ENCODE measurements at places on chromosomes 7 and 10.

- no peak for DNase-seq
These were observed 40.1 kb downstream of the RBM33 start for GRCh38 chr7:155684543-155684942.

DNA sequence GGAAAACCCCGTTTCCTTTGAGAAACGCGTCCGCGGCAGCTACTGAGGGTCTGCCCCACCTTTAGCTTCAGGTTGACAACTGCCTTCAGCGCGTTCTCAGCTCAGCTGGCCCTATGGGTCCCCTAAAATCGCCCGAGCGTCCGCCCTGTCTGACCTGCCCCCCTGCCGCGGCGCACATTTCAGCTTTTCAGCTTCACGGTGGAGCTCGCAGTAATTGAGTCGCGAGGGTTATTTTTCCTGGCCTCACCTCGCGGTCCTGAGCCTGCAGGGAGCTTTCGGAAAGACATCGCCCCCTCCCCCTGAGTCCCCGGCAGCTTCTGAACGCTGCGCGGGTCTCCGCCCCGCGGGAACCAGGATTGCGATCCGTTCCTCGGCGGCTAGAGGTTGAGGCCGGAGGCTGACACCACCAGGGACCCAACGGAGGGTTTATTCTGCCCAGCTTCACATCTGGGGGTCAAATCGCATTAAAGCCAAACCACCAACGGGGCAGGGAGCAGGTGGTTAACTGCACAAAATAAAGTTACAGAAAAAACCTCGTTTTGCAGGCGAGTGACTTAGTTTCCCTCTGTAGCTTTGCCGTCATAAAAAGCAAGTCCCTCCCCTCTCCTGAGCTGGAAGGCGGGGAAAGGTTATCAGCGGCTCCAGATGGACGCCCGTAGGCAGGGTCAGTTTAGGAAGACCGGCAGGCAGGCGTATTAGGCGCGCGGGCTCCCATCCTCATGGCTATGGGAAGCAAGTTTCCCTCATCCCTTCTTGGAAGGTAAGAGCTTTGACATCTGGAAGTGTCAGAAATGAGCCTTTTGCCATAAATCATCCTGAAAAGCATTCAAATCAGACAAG, 11.0 kb downstream of the TWIST1 start:
- peak; percentile 54 for DNase-seq

- DNase-seq: no peak
These were observed 109.3 kb upstream of the HPS1 start for GRCh38 chr10:98556061-98556460.

DNA sequence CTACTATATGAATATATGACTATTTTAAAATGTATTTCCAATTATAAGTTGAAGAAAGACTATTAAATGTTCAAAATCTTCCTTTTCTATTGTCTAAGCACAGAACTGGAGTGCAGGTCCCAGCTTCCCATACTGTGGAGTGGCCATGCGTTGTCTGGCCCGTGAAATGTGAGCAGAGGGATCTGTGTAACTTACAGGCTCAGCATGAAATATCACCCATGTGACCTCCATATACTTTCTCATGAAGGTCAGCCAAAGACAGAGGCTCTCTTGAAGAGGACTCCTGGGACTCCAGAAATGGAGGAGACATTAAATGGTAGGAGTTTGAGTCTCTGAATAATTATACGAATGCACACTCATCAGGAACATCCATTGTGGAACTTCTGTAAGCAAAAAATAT, 92.4 kb upstream of the CAV2 start:
- no peak for DNase-seq

DNA sequence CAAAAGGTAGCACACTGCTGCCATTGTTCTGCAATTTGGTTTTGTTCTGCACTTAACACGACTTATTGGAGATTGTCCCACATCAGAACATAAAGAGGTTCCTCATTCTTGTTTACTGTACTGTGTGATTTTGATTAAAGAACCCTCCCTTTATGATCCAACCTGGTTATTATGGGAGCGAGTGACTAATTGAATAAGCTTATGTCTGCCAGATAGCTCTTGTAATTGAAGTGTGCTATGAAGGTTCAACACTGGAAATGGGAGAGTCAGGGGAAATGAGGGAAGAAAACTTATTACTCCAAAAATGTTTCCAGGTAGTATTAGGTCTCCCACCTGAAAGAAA, 33.9 kb downstream of the CASP7 start:
- no peak for DNase-seq

DNA sequence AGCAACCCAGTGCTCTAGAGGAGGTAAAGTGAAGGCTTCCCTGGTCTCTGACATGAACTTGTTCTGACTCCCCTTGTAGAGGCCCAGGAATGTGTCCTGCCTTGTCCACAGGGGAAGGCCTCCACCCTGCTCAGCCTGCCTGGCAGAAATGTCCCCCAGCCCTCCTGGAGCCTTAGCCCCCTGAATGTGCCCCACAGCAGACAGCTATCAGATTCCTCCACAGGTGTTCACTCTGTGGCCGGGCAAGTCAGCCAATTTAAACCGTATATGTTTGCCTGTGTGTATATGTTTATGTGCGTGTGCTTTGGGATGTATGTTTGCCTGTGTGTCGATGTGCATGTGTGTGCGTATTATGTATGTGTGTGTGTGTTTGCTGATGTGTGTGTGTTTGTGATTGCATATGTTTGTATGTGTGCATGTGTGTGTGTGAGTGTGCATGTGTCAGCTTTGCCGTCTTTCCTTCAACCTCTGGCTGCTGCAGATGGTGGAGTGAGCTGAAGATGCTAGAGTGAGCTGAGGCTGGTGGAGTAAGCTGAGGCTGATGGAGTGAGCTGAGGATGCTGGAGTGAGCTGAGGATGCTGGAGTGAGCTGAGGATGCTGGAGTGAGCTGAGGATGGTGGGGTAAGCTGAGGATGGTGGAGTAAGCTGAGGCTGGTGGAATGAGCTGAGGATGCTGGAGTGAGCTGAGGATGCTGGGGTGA, 68.9 kb upstream of the ANTXRL start:
- DNase-seq: peak; percentile 36

- DNase-seq: no peak
These were observed 152.5 kb downstream of the PPP1R9A start for GRCh38 chr7:95059842-95060313.

DNA sequence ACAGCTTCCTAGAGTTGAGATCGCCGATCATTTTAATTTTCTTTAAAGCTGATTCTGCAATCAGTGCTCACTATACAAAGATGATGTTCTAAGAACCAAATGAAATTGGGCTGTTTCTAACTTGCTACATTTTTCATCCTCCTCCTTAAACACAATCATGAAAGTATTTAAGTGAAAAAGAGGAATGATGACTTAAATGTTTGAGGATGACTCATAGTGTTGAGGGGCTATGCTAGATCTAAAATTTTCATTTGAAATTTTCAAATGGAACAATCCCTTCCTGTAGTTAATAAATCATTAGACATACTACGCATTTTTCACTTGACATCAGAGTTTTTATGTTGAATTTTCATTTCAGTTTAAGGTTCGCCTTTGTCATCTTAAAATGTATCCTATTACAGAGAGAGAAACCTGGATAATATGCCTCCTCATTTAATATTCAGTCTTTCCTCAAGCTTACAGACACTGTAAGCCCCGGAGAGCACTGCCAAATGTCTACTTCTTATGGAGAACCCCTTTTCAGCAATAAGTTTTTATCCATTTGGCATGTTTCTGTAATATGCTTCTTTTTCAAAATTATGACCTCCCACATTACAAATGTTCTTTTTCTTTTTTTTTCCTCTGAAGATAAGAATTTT, 499.6 kb downstream of the MAGI2 start:
- DNase-seq: no peak

- no peak for DNase-seq
These were observed 12.7 kb upstream of the KLF6 start for GRCh38 chr10:3797750-3798149.

DNA sequence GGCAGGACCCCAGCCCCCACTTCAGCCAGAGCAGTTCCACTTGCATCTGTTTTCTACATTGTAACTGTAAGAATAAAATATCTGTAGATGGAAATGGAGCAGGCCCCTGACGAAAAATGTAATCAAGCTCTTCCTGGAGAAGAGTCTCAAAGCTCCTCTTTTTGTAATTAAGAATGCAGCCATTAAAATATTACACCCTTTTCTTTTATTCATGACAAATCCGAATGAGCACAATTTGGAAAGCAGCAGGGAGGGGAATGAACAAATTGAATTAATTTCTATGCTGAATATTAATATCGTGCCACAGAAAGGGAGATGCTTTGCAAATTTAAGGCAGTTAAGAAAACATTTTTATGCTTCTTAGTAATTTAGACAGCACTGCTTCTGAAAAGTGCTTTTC, 24.8 kb upstream of the CAPZA2 start:
- DNase-seq: no peak

DNA sequence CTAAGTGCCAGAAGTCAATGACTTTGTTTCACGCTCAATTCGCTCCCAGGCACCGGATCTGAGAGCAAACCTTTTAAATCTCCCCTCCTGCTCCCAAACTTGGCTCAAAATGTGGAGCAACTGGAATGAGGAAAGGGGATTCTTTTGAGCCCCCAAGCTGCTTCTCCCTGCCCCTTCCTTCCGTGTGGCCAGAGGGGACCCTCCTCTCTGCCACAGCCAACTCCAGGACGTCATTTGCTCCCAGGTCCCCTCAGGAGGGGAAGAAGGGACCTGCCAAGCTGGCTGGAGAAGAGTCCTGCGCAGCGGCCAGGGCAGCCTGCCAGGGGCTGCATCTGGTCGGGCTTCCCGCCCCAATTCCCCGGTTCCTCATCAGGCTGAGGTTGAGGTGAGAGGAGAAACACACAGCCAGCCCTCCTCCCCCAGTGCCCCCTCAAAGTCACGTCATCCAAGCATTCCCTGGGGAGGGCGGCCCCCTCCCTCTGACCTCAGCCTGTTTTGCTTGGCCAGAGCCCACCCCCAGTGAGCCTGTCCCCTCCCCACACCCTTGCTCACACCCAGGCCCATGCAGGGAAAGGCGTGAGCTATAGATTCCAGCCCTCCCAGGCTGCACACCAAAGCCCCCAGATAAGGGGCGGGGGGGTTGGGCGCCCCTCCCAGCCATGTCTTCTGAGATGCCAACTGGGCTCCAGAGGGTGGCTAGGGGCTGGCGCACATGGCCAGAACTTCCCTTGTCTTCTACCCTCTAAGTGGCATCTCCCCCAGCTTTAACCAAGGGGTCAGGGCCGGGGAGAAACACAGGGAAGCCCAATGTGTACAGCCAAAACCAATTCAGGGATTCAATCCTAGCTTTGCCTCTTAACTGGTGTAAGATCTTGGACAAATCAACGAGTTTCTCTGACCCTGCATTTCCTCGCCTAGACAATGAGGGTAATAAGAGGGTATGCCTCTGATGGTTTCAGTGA, 35.0 kb downstream of the SH3PXD2A start:
- peak; percentile 77 for DNase-seq

DNA sequence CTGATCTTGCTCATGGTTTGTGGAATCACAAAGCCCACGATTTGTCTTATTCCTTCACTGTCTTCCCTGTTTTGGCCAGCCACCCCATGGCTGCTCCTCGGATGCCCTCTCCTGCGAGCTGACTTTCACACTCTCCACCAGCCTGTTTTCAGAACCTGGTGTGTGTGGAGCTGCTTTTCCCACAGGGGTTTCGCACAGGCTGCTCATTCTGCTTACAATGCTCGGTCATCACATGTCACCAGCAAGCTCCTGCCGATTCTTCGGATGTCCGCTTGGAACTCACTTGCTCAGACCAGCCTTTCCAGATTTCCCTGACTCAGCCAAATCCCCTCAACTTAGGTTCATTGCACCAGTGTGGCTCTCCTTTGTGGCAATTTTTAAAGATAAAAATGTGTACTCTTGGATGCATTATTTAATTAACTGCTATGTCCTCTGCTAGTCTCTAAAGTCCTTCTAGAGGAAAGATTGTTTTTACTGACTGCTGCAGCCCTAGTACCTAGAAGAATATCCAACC, 1018.6 kb upstream of the LRRTM3 start:
- DNase-seq: no peak

GRCh38 chr7:143410521-143411004, 1.9 kb upstream of the EPHA1 start:
- DNase-seq: no peak

DNA sequence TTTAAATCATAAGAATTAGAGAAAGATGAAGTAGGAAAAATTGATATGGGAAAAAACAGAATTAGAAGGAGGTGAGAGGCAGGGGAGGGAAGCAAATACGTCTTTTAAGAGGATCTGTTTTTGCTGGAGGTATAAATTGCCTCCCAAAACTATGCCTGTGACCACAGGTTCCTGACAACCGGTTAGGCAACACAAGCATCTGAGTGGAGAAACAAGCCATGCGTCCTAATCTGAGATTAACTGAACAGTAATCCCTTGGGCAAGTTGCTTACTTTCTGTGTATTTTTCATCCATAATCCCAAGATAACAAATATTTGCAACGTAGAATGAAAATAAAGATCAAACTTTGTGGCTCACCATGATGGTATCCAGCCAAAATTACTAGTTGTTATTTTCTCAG, 149.2 kb downstream of the C1GALT1 start:
- no peak for DNase-seq

GRCh38 chr10:31319602-31320549, 860 bp downstream of the ZEB1 start:
- peak; percentile 90 for DNase-seq

GRCh38 chr10:128927497-128928161, 539.4 kb upstream of the MGMT start:
- DNase-seq: no peak

DNA sequence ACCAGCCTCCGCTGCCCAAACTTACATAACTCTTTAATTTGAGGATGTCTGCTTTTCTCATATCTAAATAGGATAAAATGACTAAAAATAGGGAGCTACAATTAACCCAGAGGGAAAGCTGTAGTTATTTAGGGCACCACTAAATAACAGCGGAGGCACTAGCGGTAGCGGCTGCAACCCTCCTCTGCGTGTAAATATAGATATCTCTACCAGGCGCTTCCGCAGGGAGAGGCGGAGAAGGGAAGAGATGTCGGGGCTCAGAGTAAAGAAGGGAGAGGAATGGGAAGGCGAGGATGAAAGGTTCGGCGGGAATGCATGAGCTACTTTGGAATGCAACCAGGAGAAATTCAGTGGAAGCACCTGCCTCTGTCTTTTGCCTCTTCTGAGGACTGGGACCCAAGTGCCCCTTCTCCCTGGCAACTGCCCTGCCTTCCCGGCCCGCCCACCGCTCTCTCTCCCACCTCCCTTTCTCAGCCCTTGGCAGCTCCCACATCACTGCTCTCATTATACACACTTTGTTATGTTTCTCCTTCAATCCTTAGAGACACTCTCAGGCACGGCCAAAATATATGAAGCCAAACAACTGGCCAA, 698.3 kb downstream of the PARD3 start:
- DNase-seq: no peak

GRCh38 chr7:102834999-102835398, 77.8 kb upstream of the LRRC17 start:
- DNase-seq: no peak

- DNase-seq: no peak
These were observed 935 bp downstream of the TM9SF3 start for GRCh38 chr10:96585736-96586418.

DNA sequence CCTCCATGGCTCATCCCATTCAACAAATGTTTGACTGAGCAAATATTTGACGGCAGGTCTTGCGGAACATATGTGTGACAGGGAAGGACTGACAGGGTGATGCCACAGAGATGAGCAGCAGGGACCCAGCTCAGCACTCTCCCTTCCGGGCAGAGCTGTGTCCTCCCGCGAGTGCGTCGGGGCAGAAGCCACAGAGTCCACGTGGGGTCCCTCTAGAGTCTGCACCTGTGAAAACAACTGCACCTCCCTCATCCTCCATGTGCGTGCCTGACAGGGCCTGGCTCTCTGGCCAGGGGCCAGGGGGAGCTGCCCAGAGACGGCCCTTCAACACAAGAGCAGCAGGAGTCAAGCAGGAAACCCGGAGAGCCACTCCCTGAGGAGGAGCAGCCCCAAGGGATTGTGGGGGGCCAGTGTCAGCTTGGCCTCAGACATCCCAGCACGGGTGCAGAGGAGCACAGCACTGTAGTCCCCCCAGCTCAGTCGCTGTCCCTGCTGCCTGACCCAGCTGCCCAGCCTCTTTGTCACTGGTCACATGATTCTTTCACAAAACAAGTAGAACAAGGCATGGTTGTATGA, 83.6 kb upstream of the TMEM72 start:
- DNase-seq: no peak

All from spleen (tissue), 13 donors.